ENCODE measurements at places on chromosomes 5 and 9. TPM values are rescaled to one million over a fixed set of nuclear protein-coding genes. Genes with fewer than 3 reads are reported as not detected.

BHMT2 gene
- total RNA-seq: 0.41 TPM

IL4 gene
- total RNA-seq: not detected

PCDHB16 gene
- total RNA-seq: 5.3 TPM

GKAP1 gene
- 12.6 TPM for total RNA-seq

ABCA1 gene
- total RNA-seq: 28.5 TPM

MOB3B gene
- total RNA-seq: 2.9 TPM

DNA sequence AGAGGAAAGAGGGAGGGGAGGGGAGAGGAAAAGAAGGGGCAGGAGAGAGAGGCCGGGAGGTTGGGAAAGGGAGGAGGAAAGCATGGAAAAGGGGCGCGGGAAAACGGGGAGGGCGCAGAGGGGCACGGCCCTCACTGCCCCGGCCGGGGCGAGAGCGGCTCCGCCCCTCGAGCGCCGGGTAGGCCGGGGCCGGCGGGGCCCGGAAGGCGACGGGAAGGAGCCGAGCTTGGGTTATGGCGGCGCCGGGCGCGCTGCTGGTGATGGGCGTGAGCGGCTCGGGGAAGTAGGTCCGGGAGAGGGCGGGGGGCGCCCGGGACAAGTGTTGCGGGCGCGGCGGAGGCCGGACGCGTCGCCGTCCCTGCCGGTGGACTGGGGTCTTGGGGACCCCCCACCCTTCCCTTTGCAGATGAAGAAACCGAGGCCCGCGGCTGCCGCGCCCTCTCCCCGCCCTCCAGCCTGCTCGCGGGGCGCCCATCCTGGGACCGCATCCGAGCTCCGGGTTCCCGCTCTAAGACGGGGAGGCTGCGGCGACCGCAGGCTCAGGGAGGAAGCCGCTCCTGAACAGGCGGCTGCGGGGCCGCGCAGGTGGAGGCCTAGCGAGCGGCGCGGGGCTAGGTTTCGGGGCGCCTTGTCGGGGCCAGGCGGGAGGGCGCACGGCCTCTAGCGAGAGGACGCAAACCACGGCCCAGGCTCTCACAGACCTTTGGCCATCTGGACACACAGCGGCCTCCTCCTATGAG, at the start of gene IDNK:
Gene IDNK, plus strand, starts transcription at position 205 of the 740 bp plus-strand sequence. Its CDS starts 29 bp downstream, at position 234.
- peak; percentile 62 for DNase-seq

DNA sequence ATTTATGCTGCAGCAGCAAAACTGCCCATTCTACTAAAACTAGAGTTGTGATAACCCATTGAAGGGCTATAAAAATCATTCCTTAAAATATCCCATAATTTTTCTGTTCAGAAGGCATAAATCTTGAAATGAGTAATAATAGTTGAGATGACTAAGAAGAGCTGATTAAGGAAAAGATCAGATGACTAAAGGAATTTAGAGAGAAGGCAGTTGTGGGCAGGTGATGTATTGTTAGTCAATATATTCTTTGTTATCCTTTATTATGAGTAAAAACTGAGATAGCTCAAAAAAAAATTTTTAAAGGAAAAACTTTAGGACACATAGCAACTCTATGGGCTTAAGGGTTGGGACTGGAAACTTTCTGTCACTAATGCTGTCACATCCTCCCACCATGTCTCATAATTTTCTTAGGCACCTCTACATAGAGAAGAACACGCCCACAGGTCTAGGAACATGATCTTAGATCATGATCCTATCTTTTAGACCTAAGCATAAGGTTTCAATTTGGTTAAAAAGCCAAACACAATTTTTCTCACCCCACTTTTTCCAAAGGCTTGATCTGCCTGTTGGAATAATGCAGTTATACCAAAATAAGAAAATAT, 597.5 kb upstream of the MEF2C start:
- no peak for DNase-seq

GRCh38 chr5:178854284-178854683, 5.5 kb upstream of the ZNF354B start:
- DNase-seq: no peak

- DNase-seq: no peak
Observed at GRCh38 chr9:72312386-72312987, 52.5 kb downstream of the ZFAND5 start.

DNA sequence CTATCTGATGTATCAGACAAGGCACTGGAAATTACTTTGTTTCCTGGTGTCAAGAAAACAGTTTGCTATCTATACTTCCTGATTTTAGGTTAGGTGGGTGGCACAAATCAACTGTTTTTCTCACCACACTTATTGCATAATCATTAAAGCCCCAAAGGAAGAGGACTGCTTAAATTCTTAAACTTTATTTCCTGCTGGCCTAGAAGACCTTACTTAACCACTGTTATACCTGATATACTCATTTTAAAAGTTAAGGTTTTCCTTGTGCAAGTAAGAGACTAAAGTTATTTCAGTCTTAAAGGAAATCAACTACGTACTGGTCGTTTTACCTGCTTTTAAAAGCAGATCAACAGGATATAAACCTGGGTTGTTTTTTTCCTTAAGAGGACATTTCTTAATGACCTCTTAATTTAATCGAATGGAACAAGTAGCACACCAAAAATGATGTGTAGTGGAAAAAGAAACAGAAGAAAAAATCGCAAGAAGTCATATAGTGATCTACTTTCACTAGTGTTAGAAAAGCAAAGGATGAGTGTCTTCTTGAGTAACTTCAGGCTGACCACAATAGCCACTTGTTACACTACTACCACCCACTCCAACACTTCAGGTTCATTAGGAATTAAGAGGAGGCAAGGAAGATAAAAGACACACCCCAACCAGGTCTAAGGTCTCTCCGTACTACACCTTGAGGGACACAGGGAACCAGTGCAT, 974 bp downstream of the CLINT1 start:
- peak; percentile 25 for DNase-seq

- no peak for DNase-seq
Observed at GRCh38 chr9:110767559-110768063, 99.0 kb downstream of the MUSK start.

- no peak for DNase-seq
Observed at GRCh38 chr5:133603711-133604110, 8.6 kb downstream of the FSTL4 start.

DNA sequence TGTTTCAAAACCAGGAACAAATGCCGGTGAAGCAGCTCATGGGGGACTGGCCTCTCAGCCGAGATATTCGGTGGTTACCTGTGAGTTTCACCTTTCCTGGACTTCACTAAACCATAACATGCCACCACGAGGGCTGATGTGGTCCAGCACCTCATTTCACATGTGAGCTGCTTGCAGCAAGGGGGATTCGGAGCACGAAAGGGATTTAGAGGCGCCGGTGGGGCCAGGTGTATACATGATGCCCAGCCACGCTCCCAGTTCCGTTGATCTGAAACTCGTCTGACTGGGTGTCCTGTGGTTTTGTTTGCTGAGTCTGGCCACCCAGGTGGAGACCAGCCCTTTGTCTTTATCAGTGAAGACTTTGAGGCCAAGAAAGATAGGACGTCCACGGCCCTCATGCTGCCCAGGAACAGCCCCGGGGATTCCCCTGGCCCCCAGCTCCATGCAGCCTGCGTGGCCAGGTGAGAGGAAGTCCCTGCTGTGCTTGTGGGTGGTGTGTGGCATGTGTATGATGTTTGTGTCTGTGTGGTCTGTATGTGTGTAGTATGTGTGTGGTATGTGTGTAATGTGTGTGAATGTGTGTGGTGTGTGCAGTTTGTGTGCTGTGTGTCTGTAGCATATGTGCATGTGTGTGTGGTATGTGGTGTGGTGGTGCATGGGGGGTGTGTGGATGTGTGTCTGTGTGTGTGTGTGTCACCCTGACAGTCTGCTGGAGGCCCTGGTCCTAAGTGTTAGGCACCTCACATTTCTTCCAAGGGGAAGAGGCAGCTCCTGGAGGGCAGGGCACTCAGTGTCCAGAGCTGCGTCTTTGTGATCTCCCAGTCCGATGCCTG, 23.4 kb downstream of the PHF2 start:
- no peak for DNase-seq

GRCh38 chr9:127776195-127776923, 2.1 kb downstream of the SH2D3C start:
- no peak for DNase-seq

GRCh38 chr5:160525471-160526261, 104.0 kb downstream of the PTTG1 start:
- no peak for DNase-seq

- no peak for DNase-seq
Observed at GRCh38 chr9:20087481-20087880, 298.6 kb upstream of the SLC24A2 start.

DNA sequence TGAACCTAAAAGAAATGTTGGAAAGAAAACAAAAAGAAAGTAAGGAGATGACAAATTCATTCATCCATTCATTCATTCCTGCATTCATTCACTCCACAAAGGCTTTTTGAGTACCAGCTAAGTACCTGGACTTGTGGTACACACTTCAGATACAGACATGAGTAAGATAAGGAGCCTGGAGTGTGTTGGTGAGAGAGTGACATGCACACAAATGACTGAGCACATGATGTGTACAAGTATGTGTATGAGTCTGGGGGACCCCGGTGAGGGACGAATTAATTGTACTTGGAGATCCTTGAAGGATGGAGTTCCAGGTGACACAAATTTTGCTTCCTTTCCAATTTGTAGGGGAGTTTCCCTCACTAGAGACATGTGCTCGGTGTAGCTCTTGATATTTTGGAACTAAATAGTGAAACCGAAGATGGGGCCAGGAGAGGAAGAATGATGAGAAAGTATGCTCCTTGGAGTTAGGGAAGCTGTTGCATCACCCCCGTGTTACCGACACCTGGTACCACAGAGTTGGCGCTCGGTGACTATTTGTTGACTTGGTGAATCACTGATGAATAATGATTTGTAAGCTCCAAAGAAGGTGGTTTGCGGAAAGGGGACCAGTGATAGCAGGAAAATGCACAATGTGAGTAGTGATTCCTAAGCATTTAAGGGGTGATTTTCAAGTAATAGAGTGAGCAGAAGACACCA, 509.8 kb downstream of the CCDC171 start:
- DNase-seq: no peak

GRCh38 chr5:171116719-171117118, 192.3 kb upstream of the TLX3 start:
- no peak for DNase-seq

GRCh38 chr5:84213212-84213611, 171.5 kb downstream of the EDIL3 start:
- no peak for DNase-seq

DNA sequence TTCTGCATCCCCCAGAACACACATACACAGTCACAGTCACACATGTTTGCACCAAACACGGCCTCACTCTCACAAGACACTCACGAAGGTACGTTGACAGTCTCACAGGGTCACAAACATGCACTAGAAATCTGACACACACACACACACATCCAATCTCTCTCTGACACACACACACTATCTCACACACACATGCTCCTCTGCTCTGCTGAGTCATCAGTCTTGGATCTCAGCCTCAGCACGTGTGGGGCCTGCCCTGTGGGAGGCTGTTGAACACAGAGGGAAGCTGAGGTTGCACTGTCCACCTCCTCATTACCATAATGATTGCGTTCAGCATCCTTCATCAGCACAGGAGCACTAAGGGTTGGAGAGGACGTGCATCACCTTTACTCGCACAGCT, 188.8 kb downstream of the MTRR start:
- DNase-seq: no peak

DNA sequence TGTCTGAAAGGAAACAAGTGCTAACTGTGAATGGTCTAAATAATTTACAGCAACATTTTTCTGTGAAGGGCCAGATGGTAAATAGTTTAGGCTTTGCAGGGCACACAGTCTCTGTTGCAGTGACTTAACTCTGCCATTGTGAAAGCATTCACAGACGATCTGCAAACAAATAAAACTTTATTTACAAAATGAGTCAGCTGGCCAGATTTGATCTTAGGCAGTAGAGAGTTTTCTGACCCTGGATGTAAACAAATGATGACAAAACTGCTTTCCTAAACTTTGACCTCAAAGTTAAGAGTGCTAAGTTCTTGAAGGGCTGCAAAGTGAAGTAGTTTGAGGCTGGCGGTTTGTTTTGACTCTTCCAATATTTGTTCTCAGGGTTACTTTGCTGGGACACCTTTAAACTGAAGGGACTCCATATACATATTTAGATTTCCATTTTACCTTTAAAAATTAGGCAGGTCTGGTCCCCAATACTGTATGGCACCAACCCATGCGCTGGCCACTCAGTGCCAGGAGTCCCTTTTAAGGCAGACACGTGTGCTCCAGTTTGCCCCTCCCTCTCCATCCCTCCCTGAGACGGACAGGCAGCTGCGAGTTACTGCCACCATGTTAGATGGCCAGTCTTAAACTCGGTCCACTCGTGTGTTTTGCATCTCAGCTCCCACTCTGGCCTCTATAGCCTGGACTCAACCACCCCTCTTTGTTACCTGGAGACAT, 4.0 kb upstream of the ADAMTS16 start:
- DNase-seq: no peak

DNA sequence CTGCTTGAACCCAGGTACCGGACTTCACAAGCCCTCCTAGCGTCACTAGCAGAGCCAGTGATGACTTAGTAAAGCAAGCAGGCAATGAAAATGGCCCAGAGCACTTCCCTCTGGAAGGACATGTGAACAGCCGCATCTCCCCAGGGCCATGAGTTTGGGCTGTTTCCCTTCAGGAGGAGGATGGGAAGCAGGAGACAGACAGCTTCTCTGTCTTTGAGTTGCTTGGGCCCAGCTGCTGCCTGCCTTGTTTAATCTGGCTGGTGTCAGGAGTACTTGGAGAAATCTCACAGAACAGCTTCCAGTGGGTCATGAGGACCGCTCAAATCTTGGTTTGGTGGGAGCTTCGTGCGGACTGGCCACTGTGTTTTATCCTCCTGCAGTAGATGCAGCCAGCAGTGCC, 25.4 kb upstream of the WWC1 start:
- DNase-seq: no peak

GRCh38 chr5:167014401-167015056, 1276.9 kb upstream of the WWC1 start:
- DNase-seq: no peak

GRCh38 chr9:107496976-107497375, 7.4 kb upstream of the KLF4 start:
- no peak for DNase-seq

DNA sequence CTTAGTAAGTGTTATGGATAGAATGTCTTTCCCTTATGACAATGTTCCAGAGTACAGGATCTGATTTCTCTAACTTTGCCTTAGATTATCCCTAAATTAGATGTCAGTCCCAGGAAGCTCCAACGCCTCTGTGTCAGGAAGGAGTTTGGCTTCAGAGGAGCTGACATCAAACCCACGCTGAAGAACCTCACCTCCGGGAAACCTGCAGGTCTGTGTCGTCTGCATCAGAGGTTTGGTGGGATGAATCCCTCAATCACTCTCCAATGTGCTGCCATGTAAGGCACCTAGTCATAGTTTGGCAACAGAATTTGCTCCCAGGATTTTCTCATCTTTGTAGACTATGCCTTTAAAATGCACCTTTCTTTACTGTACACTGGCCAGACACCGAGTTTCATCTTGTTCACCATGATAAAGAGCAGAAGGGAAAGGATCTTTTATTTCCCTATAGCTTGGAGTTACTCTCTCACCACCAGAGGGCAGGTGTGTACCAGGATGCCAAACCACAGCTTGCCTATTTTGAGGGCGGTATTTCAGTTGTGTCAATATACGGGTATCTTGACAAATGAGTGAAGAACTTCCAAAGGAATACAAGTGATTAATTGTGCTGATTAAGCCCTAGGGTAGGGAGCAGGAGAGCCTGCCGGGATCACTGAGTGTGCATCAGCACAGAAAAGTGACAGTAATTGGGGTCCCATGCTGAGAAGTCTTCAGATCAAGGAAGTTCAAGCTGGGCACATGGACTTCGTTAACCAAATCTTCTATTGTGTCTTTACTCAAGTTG, 23.4 kb downstream of the MINAR2 start:
- peak; percentile 5 for DNase-seq

GRCh38 chr9:13282998-13283397, 3.5 kb upstream of the MPDZ start:
- no peak for DNase-seq

- DNase-seq: no peak
Observed at GRCh38 chr5:86748538-86749105, 130.9 kb downstream of the COX7C start.

Measured in frontal cortex (tissue), 4 donors.